ENCODE measurements at places on chromosomes 6 and 20. TPM values are rescaled to one million over a fixed set of nuclear protein-coding genes. Genes with fewer than 3 reads are reported as not detected.

- no peak for DNase-seq
These were observed 32.4 kb downstream of the LY86 start for GRCh38 chr6:6620766-6621425.

DNA sequence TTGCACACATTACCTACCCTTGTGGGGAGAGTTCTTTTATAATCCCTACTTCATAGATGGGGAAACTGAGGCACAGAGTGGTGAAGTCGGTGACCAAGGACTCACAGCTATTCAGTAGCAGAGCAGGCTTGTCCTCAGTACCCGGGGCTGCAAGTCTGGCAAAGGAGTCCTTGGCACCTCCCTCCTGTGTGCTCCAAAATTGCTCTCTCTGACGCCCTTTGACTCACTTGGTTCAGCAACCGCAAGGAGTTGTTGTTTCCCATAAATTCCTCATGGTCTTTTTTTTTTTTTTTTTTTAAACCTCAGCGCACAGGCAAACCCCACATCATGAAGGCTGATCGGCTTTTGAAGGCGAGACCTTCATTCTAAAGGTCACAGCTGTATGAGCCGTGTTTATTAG is 143.2 kb downstream of the CEBPB start:
- DNase-seq: no peak

DNA sequence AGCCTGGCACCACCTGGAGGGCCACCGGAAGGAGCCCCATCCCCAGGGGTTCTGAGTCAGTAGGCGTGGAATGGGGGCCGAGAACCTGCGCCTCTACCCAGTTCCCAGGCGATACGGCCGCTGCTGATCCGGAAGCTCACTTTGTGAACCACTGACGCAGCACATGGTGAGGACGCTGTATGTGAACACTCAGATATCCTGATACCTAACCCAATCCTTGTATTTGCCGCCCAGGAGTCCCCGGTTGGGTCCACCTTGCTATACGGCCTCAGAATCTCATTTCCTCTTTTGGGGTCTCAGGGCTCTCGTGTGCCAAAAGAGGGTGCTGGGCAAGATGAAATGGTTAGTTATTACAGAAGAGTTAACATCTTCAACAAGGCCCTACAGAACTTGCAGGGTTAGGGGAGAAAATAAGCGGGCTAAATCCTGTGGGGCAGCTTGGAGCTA is 604 bp upstream of the RAB5IF start:
- no peak for DNase-seq

- DNase-seq: no peak
These were observed 164.0 kb downstream of the FOXC1 start for GRCh38 chr6:1773700-1774099.

DNA sequence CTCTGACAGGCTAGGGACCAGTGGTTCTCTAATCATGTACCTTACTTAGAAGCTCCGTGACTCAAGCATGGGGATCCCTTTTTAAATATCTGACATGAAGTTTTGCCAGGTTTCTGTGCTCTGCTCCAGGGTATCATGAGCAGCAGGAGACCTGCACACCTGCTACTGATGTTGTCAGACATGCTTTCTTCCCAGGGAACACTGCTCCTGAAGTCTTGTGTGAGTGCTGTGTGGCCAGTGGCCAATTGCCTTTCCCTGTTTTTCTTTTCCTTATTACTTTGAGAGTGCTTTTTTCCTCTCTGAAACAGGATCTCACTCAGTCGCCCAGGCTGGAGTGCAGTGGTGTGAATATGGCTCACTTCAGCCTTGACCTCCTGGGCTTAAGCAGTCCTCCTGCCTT is 26.4 kb downstream of the SLX4IP start:
- DNase-seq: no peak

DNA sequence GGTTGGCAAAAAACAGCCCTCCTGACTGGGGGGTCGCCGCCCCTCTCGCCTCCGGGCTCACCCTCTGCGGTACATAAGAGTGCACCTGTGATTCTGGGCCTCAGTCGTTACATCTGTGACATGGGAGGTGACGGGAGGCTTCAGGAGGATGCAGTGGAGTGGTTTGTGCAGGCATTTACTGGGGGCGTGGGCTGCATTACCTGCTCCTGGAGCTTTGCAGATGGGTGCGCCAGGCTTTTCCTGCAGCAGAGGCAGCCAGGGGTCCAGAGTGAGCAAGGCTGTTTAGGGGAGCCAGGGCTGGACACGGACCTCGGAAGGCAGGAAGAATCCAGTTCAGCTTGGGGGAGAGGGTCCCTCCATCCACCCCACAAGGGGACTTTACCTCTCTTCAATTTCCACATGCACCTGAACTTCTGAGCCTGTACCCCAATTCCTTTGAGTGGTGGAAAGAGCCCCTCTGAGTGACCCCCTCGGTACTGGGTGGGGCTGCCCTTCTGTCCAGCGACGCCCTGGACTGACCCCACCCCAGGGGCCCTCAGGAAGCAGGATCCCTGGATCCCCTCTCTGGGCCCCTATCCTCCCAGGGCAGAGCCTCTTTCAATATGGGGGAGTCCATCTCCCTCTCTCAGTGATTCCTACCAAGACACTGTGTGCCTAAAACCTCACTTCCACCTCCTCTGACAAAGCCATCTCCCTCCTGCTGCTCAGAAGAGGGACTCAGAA is 134.0 kb downstream of the TAF4 start:
- DNase-seq: no peak

GRCh38 chr6:3236005-3236404 is 8.6 kb upstream of the TUBB2B start:
- no peak for DNase-seq

- no peak for DNase-seq
These were observed 631 bp downstream of the MDGA1 start for GRCh38 chr6:37696841-37697662.

- DNase-seq: no peak
These were observed 21.0 kb downstream of the SLC13A3 start for GRCh38 chr20:46630306-46630705.

- no peak for DNase-seq
These were observed 87.4 kb downstream of the NOL4L start for GRCh38 chr20:32497589-32498224.

DNA sequence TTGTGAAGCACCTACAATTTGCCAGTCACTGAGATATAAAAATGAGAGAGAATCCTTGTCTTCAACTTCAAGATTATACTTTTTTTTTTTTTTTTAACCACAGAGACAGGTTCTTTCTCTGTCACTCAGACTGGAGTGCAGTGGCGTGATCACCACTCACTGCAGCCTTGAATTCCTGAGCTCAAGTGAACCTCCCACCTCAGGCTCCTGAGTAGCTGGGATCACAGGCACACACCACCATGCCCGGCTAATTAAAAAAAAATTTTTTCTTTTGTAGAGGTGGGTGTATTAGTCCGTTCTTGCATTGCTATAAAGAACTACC is 51.6 kb upstream of the PMEPA1 start:
- no peak for DNase-seq

DNA sequence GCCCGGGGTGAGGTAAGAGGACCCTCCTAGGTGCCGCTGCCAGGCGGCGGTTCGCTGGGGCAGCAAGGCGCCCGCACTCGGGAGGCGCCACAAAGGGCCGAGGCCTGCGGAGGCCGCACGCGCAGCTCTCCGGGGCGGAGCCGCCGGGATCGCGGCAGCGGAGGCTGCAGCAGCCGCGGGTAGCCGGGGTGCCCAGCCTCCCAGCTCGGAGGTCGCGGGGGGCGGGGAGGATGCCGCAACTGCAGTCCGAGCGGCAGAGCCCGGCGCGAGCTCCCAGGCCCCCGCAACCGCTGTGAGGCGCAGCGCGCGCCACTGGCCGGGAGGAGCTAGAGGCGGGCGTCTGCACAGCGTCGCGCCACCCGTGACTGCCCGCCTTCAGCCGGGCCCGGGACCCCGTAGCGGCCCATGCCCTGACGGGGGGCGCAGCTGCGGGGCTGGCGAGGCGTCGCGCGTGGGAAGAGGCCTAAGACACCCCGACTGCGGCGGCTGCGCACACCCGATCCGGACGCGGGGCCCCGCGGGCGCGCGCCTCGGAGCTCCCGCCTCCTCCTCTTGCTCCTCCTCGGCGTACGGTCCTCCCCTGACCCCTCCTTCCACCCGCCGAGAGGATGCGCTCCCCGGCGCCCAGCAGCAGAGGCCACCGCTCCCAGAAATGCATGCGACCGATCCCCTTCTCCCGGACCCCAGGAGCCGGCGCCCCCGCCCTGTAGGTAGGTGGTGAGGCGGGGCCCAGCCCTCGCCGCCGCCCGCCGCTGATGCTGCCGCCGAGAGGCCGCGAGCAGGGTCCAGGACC is at the start of gene NCOA7:
Gene NCOA7 (plus strand): TSS at position 603 of the 793 bp plus-strand sequence. CDS start 24,395 bp downstream, outside the sequence.
- peak; percentile 75 for DNase-seq

- DNase-seq: no peak
These were observed 178.0 kb upstream of the SGK1 start for GRCh38 chr6:134495890-134496248.

DNA sequence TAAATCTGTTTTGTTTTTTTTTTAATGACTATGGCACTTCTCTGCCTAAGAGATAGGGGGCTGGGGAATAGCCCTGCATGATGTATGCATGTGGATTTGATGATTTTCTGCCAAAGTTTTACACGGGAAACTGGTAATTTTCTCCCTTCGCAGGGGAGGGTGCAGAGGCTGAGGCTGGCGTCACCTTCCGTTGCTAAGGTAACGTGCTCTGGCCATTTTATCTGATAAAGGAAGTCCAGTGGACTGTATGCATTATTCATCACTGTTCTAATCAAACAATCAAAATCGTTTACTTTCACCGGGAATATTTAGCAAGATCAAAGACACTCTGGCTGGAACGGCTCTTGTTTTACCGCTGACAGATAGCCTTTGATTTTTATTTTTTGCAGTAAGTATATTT is 789 bp downstream of the PHACTR1 start:
- DNase-seq: no peak

DNA sequence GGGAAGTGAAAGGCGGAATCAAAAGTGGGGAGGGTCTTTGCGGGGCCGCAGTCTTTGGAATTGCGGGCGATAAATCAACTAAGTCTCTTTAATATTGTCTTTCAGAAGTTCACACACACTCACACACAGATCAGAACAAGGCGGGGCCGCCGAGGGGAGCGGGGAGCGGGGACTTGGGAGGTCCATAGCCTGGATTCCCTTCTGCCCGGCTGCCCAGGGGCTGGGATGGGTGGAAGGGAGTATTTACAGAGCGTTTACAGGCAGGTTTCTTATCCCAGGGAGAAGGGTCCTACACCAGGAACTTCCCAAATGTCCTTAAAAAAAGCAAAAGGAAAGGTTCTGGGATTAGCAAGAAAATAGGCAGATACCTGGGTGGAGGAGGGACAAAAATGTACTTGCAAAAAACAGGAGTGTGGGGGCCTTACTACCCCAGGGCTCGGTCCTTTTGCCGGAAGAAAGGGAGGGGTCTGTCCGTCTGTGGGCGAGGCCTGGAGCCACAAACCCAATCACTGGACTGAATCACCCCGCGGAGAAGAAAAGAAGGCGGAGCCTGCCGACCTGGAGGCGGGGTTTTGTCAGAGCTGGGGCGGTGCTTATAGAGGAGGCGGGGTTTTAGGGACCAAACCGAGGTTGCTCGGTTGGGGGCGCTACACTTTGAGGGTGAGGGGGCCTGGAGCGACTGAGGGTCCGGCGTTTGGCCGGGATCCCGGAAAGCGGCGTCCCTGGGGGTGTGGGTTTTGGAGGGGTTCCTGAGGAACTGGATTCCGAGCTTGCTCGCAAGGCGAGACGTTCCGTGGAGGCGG is 3.2 kb downstream of the PRRT1 start:
- DNase-seq: no peak

DNA sequence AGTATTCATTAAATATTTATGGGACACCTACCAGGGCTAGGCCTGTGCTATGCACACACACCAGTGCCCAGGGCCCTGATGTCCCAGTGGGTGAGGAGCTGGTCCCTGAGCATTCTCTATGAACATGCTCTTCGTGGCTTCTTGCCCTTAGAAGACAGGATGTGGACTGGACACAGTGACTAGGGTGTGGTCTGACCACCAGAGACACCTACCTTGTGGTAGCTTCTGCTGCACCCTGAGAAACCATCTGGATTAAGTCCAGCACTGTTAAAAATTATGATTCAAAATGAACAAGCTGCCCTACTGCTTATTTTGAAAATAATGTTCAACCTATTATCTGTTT is 112.9 kb upstream of the RPS6KA2 start:
- DNase-seq: no peak

- DNase-seq: no peak
These were observed 32.3 kb upstream of the KIFC1 start for GRCh38 chr6:33359331-33359730.

Gene E2F3
- polyA plus RNA-seq: 18.9 TPM

Gene LRRC73
- polyA plus RNA-seq: 1.1 TPM

Gene SLC26A8
- polyA plus RNA-seq: 0.81 TPM

Gene PPP1R3G
- polyA plus RNA-seq: 2.3 TPM

Gene SLC17A4
- polyA plus RNA-seq: 0.14 TPM

Gene TP53TG5
- polyA plus RNA-seq: 0.69 TPM

Gene TRIM10
- 0.45 TPM for polyA plus RNA-seq

Gene HLA-B
- 167 TPM for polyA plus RNA-seq

Gene COL20A1
- 0.55 TPM for polyA plus RNA-seq
